Stimulated activated CD4-positive, alpha-beta T cell treated with anti-CD3 and anti-CD28 coated beads, Interleukin-2, amount 100 ng/mL, for 24 hours (primary cell): ENCODE measurements at places on chromosomes 5 and 9.

- no peak for DNase-seq
Observed at GRCh38 chr5:156394642-156395305, 67.8 kb downstream of the SGCD start.

- DNase-seq = no peak
Observed at GRCh38 chr5:41337724-41338123, 124.4 kb upstream of the C6 start.

DNA sequence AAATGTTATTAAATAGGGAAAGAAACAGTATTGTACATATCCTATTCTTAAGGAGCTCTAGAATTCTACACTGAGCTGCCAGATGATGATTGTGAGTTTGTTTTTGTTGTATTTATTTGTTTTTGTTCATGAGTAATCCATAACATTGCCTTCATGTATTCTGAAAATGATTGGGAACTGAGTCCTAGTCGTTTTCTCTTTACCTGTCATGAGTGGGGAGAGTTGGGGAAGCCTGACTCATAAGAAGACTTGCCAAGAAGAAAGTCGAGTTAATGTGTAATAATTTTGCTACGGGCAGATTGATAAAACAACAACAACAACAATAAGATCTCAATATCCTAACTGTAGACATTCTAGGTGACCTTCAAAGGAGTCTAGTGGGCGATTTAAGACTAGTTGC, 103.8 kb downstream of the ANKRD55 start:
- DNase-seq = no peak

DNA sequence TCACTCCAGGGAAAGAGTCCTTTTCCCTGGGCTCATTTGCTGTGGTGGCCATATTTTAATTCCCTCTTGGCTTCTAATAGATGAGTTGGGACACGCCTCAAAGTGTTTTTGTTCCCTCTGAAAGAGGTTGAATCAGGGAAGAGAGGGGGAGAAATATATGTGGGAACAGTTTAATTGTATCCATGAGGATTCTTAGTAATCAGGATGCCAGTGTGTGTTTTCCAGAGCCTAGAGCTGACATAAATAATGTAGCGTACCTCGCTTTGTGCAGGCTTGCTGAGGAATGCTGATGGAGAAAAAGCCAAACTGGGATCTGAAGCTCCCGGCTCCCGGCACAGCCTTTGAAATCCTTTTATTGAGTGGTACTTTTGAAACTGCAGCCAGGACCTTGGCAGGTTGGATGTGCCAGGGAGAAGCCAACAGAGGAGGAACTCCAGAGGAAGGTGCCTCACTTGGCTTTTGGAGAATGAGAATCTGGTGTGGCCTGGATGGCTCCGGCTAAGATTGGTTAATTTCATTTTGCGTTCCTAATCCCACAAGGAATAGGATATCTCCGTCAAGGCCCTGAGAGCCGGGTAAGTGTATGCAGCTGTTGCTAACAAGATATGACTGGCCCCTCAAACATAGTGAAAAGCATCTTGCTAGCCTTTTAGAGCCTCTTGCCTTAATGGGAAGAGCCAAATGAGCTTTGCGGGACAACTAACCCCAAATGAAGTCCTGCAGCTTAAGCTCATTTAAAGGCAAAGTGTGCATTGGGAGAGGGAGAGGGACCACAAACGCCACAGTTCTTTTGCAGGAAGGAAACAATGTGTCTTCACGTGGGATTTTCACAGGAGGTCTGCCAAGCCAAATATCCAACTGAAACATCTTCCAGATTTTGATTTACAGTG, 471.1 kb upstream of the WWC1 start:
- DNase-seq = no peak

DNA sequence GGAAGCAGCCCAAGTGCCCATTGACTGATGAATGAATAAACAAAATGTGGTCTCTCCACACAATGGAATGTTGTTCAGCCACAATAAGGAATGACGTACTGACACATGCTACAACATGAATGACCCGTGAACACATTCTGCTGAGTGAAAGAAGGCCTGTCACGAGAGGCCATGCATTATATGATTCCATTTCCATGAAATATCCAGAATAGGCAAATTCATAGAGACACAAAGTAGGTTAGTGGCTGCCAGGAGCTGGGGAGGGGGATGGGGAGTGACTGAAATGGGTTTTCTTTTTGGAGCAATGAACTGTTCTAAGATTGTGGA, 41.4 kb downstream of the BICD2 start:
- no peak for DNase-seq

DNA sequence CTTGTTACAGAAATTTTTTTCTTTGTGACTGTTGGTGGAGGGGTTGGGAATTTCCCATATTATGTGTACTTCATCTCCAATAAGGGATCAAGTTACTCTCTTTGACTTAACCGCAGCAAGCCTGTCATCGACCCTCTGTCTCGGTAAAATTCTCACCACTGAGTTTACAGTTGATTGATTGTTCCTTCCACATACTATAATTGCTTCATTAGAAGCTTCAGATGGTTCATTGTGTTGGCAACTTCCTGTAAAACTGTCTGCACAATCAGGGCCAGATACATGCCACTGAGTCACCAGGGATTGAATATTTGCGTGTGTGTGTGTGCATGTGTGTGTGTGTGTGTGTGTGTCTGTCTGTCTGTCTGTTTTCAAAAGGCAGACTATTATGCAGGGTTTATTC, 176.6 kb downstream of the ZNF462 start:
- DNase-seq = no peak

DNA sequence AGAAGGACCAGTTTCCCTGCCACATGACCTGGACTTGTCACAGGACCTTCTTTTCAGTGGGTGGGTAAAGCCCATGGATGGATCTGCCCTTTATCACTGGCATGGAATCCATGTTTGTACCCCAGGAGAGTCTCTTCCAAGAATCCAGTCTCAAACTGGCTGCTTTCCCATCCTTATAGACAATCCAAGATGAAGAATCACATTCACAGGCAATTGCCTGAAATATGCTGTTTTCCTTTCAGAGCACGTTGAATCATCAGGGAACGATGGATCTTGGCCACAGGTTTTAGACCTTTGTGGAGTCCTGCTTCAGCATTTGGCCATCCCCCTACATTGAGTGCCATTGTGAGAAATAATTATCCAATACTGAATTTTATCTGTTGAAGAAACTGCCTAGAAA, 319.8 kb downstream of the ASTN2 start:
- no peak for DNase-seq

DNA sequence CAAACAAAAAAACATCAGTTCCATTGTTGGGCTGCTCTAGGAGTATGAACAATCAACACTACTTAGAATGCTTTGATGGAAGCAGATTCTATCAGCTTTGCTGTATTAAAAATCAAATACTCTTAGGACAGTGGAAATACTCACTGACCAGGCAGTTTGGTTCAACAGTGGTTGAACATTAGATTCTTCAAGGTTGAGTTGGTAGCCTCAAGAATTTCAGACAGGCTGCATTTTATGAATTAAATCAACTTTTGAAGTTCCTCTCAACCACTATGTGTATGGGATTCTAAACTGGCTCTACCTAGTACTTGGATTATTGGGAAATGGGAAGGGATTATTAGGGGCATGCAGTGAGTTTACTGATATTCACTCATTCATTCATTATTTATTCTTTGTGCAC, 35.0 kb downstream of the ACTBL2 start:
- DNase-seq = no peak

DNA sequence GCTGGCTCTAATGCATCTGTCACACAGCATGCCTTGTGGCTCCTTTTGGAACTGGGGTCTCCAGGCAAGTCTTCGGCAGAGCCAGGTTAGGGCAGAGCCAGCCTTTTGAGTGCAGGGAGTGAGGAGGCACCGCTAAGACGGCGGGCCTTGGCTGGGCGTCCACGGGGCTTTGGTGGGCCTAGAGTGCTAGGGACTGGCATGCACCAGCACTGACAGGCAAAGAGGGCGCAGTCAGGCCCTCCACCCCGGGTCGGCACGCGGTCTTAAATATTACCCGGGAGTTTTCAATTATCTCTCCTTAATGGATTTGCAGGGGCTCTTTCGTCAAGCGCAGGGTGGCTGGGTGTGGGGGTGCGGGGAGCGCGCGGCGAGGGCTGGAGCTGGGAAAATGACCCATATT, 444.4 kb downstream of the SPATA31A7 start:
- DNase-seq = no peak

GRCh38 chr5:93006915-93007314, 574.1 kb downstream of the NR2F1-AS1 start:
- DNase-seq = no peak

DNA sequence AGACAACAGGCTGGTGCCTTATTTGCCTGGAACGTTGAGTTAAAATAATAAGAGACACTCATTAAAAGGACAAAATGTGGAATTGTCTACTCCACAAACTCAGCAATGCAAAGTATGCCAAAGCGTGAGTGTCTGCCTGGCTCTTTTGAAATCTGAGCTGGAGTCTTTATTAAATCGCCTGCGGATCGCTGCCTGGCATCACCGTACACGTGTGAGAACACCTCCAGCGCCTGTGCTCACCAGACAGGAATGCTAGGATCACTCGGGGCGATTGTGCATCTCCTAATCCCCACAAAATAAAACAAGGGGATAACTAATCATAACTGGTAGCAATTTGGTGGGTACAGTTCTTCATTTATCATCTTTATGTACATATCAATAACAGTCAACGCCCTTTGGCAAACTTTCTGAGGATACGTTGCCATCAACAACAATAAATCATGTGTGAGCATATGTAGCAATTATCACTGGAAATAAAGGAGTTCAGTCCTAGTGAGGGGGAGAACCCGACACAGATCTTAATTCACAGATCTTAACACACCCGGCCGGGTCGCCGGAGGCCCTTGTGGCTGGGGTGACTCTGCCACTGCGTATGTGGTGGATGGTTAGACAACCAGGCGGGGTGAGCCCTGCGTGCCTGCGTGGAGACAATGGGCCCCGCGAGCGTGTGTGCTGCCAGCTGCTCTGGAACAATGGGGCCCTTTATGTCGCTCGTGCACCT, 284.9 kb upstream of the IRX1 start:
- DNase-seq = no peak

DNA sequence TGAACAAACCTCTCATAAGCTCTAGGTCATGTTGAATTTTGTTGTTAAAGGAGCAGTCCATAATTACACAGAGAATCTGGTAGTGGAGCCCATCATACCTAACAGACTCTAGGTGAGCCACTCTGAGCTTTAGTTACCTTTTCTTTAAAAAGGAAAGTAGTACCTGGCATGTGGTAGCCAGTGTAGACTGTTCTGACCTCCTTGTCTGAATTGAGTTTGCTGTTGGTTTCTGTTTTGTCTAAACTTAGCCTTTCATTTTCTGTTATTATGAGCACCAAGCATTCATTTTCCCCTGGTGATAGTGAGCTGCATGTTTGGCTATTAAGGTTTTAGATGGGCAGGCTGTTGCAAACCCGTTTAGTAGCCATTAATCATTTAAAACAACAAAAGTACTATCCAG, 112.2 kb downstream of the MAST4 start:
- DNase-seq = no peak

- DNase-seq = no peak
Observed at GRCh38 chr5:146772881-146773466, 105.6 kb downstream of the PPP2R2B start.

DNA sequence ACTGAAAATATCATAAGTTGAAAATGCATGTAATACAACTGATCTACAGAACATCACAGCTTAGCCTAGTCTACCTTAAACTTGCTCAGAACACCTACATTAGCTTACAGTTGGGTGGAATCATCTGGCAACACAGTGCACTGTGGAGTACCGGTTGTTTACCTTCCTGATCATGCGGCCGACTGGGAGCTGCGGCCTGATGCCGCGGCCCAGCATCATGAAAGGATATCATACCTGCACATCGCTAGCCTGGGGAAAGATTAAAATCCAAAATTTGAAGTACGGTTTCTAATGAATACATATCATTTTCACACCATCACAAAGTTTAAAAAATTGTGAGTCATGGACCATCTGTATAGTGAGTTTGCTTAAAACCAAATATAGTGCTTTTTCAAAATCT, 1.8 kb downstream of the HACD4 start:
- no peak for DNase-seq

DNA sequence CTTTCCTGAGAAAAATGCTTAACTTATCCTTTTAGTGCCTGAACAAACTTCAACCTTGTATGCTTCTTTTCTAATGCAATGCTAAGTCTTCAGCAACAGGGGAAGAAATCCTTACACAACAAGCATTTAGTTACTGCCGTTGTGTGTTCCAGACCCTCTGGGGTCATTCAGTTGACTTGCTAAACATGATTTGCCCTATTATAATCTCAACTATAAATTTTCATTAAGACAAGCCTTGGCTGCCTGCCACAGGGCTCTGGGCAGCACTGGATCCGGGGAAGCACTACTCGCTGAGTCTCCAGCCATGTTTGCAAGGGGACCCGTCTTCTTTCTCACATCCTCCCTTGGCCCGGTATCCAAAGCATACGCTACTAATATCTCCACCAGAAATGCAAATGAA, 58.1 kb downstream of the PTCH1 start:
- no peak for DNase-seq

- DNase-seq = no peak
Observed at GRCh38 chr9:25557645-25558300, 120.5 kb downstream of the TUSC1 start.

DNA sequence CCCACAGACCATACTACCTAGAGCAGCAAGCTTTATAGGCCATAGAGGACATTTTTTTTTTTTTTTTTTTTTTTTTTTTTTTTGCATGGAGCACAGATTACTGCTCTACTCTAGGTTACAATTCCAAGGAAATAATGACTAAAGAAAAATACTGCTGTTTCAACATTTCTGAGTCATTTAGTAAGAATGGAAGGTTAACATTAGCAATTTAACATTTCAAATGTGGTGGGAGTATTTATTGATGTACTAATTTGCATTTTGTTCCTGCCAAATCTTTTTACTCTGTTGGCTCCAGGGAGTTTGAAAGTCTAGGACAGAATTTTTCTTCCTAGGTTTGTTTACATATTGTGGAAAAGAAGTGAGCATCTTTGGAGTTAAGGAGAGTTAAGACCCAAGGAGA, 142.1 kb upstream of the CCDC152 start:
- no peak for DNase-seq

DNA sequence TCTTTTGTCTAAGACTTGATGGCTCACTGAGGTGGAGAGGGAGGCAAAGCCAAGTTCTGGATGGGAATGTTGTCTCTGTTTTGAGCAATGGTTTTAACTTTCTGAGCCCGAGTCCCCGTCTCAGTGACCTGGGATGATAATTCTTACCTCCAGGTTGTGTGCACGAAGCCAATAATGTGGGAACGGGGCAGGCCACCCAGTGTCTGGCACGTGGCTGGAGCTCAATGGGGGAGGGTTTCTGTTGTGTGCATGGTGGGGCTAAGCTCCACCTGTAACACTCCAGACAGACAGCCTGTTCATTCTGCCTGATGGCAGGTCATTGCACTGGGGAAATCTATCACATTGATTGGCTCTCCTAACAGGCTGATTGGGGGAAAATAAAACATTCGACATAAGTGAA, 37.1 kb upstream of the NTNG2 start:
- DNase-seq = no peak

DNA sequence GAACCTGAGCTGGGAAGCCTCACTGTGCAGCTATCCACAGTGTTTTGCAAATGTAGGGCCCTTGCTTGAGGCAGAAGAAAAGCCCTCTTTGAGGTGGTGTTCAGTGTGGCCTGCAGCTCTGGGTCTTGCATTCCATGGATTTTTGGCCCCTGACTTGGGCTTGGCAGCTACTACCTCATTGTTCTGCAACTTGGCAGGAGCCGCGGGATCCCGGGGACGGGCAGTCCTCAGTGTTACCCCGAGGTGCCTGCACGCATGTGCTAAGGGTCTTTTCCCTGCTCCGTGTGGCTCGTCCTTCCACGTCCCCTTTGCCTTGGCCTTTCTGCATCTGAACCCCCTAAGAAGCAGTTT, 39.8 kb downstream of the NEK6 start:
- DNase-seq = no peak
